B cell (primary cell): ENCODE measurements at places on chromosomes 11 and 22. TPM values are rescaled to one million over a fixed set of nuclear protein-coding genes. Genes with fewer than 3 reads are reported as not detected.

Gene SHISAL1
- not detected in 2 replicates for total RNA-seq

GRCh38 chr11:73078631-73079030, 63.5 kb downstream of the FCHSD2 start:
- DNase-seq: no peak

DNA sequence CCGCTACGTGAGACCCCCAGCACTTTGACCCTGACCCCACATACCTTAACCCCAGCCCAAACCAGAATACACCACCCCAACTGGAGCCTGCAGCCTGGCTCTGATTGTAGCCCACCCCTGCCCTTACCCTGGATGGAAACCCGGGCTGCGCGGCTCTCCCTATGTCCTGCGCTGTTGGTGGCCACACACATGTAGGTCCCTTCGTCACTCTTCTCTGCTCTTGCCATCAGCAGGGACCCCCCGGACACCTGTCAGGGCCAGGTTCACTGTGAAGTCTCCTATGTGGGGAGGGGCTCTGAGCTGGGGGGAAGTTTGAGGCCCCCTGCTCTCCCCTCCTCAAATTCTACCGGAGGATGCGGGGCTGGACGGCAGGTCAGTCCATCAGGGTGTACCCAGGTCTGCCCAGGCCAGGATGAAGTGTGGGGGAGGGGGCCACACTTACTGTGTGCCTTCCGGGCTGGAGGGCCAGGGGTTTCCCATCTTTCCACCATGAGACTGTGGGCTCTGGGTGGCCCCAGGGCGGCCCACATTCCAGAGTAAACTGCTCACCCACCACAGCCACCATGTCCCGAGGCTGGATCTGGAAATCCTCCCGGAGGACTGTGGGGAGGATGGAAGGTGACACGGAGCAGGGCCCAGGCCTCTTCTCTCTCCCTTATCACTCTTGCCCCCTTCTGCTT, 1.5 kb downstream of the ROBO4 start:
- no peak for DNase-seq

GRCh38 chr11:66951927-66952337, 6.3 kb downstream of the PC start:
- no peak for DNase-seq

DNA sequence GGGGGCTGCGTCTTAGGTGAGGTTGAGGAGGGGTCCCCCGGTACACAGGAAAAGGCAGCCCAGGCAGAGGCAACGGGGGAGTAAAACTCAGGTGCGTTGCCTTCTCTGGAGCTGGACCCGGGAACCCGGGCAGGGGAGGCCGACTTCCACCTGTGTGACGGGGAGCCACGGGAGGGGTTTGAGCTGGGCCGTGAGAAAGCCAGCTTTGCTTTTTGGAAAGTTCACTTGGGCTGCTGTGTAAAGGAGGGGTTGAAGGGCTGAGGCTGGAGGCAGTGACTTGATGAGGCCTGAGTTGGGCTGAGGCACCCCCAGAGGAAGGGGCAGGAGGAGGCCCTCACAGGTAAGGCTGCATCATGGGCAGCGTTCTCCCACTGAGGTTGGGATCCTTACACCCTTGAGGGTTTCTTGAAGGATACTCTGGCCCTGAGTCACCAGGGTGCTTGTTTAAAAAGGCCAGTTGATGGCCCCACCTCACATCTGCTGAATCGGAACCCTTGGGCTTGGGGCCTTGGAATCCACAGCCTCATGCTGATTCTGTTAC, 47.2 kb downstream of the CHRDL2 start:
- DNase-seq: no peak

- no peak for DNase-seq
Measured at GRCh38 chr11:71112454-71112853, 139.9 kb downstream of the SHANK2 start.

DNA sequence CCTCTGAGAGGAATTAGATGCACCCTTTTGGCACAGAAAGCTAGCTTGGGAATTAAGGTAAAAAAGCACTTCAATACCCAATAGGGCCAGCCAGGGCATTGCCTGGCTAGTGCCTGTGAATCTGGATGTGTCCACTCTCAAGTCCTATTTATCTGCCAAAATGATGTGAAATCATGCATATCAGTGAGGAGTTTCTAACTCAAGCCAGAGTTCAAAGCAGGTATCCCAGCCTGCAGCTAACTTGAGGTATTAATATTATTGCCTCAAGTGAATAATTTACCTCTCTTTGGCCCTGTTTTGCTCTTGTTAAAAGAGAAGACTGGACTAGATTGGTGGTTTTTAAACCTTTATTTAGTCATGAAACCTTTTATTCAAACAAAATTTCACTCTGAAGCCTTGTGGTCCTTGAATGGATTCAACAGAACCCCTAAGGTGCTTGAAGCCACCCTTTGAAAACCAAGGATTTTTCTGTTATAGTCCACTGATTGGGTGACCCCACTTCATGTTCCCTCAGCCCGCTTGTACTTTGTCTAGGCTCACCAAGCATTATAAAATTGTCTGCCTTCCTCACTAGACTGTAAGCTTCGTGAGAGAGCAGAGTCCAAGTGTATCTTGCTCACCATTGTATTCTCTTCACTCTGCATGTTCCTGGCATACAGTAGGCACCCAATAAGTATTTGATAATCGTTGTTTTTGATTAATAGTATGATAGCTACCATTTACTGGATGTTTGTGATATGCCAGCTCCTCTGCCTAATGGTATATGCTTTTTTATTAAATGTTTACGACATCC, 4.5 kb downstream of the RNF121 start:
- no peak for DNase-seq

Gene BIK
- 1.3 TPM in 2 replicates for total RNA-seq

Gene KRTAP5-9
- total RNA-seq: 0.34 TPM in 1 of 2 replicates, not detected in the other

- no peak for DNase-seq
Measured at GRCh38 chr11:70491696-70492472, 93.6 kb downstream of the CTTN start.

Gene TREH
- not detected in 2 replicates for total RNA-seq

- DNase-seq: no peak
Measured at GRCh38 chr22:22348127-22348814, 103.7 kb downstream of the VPREB1 start.

- no peak for DNase-seq
Measured at GRCh38 chr11:109597336-109597735, 175.3 kb downstream of the C11orf87 start.

DNA sequence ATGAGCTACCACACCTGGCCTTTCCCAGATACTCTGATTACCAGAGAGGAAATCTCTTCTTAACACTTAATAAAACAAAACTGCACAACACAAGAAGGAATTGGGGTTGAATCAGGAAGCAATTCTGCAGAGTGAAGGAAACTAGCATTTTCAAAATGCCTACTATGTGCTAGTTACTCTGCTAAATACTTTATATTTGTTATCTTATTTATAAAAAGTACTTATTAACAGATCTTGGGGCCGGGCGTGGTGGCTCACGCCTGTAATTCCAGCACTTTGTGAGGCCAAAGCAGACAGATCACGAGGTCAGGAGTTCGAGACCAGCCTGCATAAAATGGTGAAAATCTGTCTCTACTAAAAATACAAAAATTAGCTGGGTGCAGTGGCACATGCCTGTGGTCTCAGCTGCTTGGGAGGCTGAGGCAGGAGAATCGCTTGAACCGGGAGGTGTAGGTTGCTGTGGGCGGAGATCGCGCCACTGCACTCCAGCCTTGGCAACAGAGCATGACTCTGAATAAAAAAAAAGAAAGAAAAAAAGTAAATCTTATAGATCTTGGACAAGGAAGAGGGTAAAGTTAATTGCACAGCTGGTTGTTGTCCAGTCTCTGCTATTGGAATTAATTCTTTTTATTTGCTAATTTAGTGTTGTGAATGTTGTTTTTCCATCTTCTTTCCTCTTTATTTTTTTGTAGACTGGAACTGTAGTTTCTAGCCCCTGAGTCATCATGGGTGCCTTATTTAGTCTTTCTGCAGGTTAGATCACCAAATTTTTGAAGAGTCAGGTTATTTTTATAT, 22.1 kb downstream of the TMEM135 start:
- DNase-seq: no peak

DNA sequence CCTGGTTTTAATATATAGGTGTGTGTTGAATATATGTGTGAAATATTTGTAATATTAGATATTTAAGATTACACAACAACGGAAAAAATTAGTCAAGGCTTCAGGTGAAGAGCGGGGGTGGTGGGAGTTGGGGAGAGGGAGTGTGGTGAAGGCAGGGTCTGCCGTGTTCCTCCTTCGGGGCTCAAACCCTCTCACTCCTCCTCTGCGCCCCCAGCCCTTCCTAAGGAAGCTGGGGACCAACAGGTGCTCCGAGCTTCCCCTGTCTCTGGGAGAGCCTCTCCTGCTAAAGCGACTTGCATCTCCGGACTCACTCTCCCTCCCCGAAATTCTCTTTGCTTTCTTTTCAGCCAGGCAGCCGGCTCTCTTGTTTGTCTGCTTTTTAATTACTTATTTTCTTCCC, 960 bp upstream of the CADM1 start:
- DNase-seq: peak; percentile 6

Gene HIRA
- total RNA-seq: 34.5 and 40.8 TPM in 2 replicates

Gene ARHGAP8
- 0.17 and 0.37 TPM in 2 replicates for total RNA-seq

GRCh38 chr22:36938028-36938425, 24.6 kb downstream of the CSF2RB start:
- DNase-seq: no peak

Gene PARVG
- 247 and 271 TPM in 2 replicates for total RNA-seq

Gene MMP13
- not detected in 2 replicates for total RNA-seq

Gene RASSF10
- not detected in 2 replicates for total RNA-seq

GRCh38 chr22:30178181-30179126, 68.1 kb downstream of the LIF start:
- no peak for DNase-seq

GRCh38 chr11:75174781-75175370, 24.0 kb downstream of the SLCO2B1 start:
- DNase-seq: peak; percentile 25

Gene BSCL2
- total RNA-seq: 49.2 and 56.3 TPM in 2 replicates

Gene MUC5AC
- total RNA-seq: not detected in 2 replicates

- no peak for DNase-seq
Measured at GRCh38 chr22:48404801-48405447, 1422.7 kb downstream of the BRD1 start.

GRCh38 chr11:34344768-34345539, 12.9 kb downstream of the ABTB2 start:
- DNase-seq: no peak

Gene CNIH2
- total RNA-seq: 1.5 and 2.0 TPM in 2 replicates

Gene MAJIN
- 0.71 and 0.95 TPM in 2 replicates for total RNA-seq

Gene PGM2L1
- total RNA-seq: 8.4 and 12.6 TPM in 2 replicates

- DNase-seq: peak; percentile 20
Measured at GRCh38 chr11:130243816-130244215, 70.9 kb downstream of the ZBTB44 start.

GRCh38 chr22:49448526-49448925, 379.1 kb downstream of the BRD1 start:
- DNase-seq: no peak

Gene PTS
- 36.2 and 36.7 TPM in 2 replicates for total RNA-seq

DNA sequence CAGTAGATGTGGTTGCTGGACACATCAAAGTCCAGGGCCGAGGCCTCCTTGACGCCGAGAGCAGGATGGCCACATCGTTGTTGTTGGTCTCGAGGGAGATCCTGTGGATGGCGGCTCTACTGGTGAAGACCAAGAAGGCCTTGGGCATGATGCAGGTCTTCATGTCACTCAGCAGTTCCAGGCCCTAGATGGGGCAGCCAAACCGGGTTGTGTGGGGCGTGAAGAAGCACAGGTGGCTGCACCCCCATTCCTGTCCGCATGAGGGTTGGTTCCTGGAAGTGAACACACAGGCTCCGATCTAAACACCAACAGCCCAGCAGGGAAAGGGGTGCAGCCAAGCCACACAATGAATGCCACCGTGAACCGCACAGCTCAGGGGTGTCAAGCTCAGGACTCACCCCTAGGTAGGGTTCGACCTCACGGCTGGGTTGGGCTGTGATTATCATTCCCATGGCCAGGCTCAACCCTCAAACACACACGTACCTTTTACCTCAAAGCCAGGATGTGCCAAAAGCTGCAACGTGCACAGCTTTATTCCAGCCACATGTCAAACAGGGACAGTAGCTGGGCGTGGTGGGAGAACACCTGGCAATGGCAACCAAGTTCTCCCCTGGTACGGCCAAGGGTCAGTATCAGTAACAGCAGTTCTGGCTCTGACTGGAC, 132.3 kb downstream of the CRYBB2 start:
- DNase-seq: no peak

Gene GSTT2B
- not detected in 2 replicates for total RNA-seq

DNA sequence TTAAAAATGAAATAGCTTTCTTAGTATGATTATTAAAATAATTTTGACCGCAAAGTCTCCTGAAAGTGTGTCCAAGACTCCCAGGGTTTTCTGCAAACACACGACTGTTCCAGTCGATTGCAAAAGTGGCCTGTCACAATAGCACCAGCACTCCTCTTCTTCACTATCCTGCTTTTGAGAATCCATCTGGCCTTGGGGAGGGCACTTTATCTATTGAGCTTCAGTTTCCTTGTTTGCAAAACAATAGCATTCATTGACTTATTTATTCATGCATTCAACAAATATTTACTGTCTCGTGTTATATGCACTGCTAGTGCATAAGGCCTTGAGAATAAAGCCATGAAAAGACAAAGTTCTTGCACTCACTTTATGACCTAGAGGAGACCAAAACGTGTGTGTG, 96.2 kb upstream of the NTM start:
- no peak for DNase-seq

- DNase-seq: no peak
Measured at GRCh38 chr11:94884376-94884775, 89.0 kb downstream of the CWC15 start.

Gene HIC2
- total RNA-seq: 8.1 and 8.4 TPM in 2 replicates
